Activated B cell treated with CpG ODN at 0.5 μM for 24 hours (primary cell): ENCODE measurements at places on chromosomes 7 and 10. TPM values are rescaled to one million over a fixed set of nuclear protein-coding genes. Genes with fewer than 3 reads are reported as not detected.

DNA sequence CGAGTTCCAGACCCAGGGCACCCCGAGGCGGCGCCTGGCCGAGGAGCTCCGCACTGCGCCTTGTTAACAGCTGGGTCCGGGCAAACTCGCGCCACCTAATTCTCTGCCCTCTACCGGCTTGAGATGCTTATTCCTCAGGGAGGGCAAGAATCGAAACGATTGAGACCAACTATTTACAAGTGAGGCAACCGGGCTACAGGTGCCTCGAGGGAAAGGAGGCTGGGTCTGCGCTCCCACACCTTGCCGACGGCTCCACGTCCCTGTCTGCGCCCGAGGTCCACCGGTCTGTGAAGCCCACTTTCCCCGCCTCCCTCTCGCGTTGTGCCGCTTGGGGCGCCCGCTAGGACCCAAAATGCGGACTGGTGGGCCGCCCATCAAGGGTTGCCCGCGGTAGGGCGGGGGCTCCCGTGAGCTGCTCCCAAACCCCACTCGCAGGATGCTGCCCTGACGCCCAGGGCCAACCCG, 527 bp downstream of the AKR1B1 start:
- H3K27ac ChIP-seq, result peak overlapping the region; percentile 61
- peak; percentile 69 for DNase-seq
- H3K4me3 ChIP-seq, result peak overlapping the region; percentile 87
- peaks cover 46% of the 10 kb centered on the region for H3K4me1 ChIP-seq

DNA sequence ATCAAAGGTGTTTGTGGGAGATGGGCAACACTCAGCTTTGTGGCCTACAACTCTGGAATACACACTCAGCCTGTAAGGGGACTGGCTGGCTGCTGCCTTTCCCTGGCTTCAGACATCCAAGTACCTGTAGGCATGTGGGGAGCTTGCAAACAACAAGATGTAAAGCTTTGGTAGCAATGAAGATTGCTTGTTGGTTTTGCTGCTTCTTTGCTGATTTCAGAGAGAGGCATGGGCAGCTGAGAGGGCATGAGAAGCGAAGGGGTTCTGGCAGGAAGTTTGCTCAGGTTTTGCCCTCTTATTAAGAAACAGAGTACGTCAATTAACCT, 434.8 kb downstream of the LRMDA start:
- no peaks in the 10 kb centered on the region for H3K4me1 ChIP-seq
- H3K27ac ChIP-seq, result no peak overlapping the region
- DNase-seq, result no peak
- no peaks in the 10 kb centered on the region for H3K36me3 ChIP-seq

DNA sequence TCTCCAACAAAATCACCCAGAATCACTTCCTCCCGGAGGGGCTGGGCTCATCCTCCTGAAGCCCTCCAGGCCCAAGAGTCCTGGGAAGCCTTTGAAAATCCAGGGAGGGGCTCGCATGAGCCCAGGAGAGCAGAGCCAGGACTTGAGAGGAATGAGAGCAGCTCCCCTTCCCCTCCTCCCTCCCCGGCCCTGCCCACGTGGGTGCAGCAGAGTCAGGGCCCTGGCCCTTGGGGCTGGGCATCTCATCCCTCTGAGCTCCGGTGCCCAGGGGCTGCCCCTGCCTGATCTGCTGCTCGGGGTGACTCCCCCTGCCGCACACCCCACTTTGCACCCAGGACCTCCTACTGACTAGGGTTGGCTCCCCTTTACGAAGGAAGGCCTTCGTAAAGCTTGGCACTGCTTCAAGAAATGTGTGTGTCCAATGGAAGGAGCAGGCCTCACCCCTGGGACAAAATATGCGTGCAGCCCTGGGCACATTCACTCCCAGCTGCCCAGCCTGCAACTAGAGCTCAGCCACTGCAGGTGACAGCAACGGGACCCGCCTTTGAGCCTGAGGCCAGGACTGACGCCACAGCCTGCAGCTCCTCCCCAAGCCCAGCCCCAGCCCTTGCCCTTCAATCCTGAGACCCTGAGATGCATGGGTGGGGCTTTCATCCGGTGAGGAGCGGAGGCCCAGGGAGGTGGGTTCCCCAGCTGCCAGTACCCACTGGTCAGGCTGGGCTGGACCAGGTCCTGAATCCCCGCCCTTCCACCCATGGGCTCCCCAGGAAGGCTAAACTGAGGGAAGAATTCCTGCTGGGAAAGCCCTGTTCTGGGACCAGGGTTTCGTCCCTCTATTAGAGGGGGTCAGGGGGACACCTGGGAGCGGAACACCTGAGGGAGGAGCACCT, 21.8 kb downstream of the PWWP2B start:
- H3K27ac ChIP-seq, result peak overlapping the region; percentile 89
- peaks cover 7% of the 10 kb centered on the region for H3K36me3 ChIP-seq
- no peaks in the 10 kb centered on the region for H3K27me3 ChIP-seq
- H3K4me1 ChIP-seq, result peaks cover 70% of the 10 kb centered on the region
- DNase-seq, result no peak

- H3K4me3 ChIP-seq, result no peak overlapping the region
- no peak for DNase-seq
- no peaks in the 10 kb centered on the region for H3K4me1 ChIP-seq
- H3K27me3 ChIP-seq, result no peaks in the 10 kb centered on the region
These were observed 146.4 kb downstream of the ZNF248 start for GRCh38 chr10:37710831-37711616.

FAM180A gene
- not detected in 2 replicates for total RNA-seq

DNA sequence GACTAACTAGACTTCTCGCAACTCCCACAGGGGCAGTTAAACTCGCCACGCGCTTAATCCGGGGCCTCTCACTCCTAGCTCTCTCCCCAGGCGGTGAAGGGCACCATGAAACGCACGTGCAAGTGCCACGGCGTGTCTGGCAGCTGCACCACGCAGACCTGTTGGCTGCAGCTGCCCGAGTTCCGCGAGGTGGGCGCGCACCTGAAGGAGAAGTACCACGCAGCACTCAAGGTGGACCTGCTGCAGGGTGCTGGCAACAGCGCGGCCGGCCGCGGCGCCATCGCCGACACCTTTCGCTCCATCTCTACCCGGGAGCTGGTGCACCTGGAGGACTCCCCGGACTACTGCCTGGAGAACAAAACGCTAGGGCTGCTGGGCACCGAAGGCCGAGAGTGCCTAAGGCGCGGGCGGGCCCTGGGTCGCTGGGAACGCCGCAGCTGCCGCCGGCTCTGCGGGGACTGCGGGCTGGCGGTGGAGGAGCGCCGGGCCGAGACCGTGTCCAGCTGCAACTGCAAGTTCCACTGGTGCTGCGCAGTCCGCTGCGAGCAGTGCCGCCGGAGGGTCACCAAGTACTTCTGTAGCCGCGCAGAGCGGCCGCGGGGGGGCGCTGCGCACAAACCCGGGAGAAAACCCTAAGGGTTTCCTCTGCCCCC, 19.5 kb downstream of the WNT8B start:
- peaks cover 30% of the 10 kb centered on the region for H3K27me3 ChIP-seq
- H3K4me3 ChIP-seq, result peak overlapping the region; percentile 87
- peaks cover 7% of the 10 kb centered on the region for H3K36me3 ChIP-seq
- peak; percentile 48 for DNase-seq
- peaks cover 9% of the 10 kb centered on the region for H3K4me1 ChIP-seq
- no peak overlapping the region for H3K27ac ChIP-seq

LZTS2 gene
- total RNA-seq, result 12.6 and 14.9 TPM in 2 replicates

GRCh38 chr7:118072893-118073674, 110.9 kb upstream of the LSM8 start:
- H3K27ac ChIP-seq, result no peak overlapping the region
- H3K36me3 ChIP-seq, result no peaks in the 10 kb centered on the region
- no peak overlapping the region for H3K4me3 ChIP-seq
- peaks cover 3% of the 10 kb centered on the region for H3K27me3 ChIP-seq
- no peak for DNase-seq
- H3K4me1 ChIP-seq, result no peaks in the 10 kb centered on the region

- peaks cover 50% of the 10 kb centered on the region for H3K4me1 ChIP-seq
- no peaks in the 10 kb centered on the region for H3K27me3 ChIP-seq
- H3K27ac ChIP-seq, result peak overlapping the region; percentile 96
- peak overlapping the region; percentile 96 for H3K4me3 ChIP-seq
- H3K36me3 ChIP-seq, result peaks cover 27% of the 10 kb centered on the region
- peak; percentile 25 for DNase-seq
These were observed 457 bp downstream of the ACADSB start for GRCh38 chr10:123009105-123009820.

DNA sequence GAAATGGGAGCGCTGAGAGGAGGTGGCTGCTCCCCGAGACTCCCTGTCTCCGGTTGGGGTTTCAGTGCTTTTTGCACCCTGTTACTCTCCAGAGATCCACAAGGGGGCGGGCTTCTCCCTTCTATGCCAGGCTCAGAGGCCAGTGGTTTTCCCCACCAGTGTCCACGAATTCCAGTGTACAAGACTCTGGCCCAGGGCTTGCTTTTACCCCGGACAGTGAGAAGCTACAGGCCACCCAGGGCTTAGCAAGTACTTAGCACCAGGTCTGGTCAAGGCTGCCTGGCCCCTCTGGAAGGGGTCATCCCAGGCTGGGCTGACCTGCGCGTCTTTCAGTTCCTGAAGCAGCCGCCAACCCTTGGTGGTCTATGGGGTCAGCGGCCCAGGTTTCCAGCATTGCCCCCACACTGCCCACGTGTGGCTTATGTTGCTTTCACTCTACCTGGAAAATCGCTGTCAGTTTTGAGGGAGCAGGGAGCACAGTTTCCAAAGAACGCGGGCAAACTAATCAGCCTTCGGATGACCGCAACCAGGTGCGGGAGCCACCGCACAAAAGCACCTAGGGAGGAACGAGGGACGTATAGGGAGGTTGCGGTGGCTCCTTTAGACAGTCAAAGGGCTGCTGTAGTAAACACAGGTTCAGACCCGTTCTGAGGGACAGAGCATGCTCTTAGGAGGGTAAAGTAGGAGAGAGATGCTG, 6.8 kb downstream of the CYP26A1 start:
- H3K4me1 ChIP-seq, result peaks cover 9% of the 10 kb centered on the region
- no peaks in the 10 kb centered on the region for H3K36me3 ChIP-seq
- peaks cover 51% of the 10 kb centered on the region for H3K27me3 ChIP-seq
- no peak for DNase-seq
- no peak overlapping the region for H3K27ac ChIP-seq
- H3K4me3 ChIP-seq, result no peak overlapping the region

- H3K4me1 ChIP-seq, result no peaks in the 10 kb centered on the region
- no peak for DNase-seq
- no peak overlapping the region for H3K4me3 ChIP-seq
These were observed 59.2 kb downstream of the ANLN start for GRCh38 chr7:36448781-36449379.

DNA sequence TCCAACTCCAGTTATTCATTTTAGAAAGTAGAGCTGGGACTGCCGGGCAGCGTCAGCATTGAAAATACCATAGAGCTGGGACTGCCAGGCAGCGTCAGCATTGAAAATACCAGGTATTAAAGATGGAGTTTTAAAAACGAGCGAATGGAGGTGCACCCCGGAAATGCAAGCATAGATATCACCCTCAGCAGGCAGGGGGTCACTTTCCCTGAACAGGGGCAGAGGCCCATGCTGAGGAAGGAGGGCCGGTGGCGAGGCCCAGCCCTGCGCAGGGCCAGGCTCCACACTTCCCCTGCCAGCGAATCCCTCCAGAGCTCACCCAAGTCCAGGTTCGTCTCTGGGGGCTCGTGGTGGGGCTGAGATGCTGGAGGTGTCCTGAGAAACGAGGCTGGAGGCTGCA, 84.8 kb upstream of the DIP2C start:
- no peaks in the 10 kb centered on the region for H3K36me3 ChIP-seq
- H3K27me3 ChIP-seq, result peaks cover 1% of the 10 kb centered on the region
- no peaks in the 10 kb centered on the region for H3K4me1 ChIP-seq
- no peak overlapping the region for H3K4me3 ChIP-seq
- no peak overlapping the region for H3K27ac ChIP-seq

DNA sequence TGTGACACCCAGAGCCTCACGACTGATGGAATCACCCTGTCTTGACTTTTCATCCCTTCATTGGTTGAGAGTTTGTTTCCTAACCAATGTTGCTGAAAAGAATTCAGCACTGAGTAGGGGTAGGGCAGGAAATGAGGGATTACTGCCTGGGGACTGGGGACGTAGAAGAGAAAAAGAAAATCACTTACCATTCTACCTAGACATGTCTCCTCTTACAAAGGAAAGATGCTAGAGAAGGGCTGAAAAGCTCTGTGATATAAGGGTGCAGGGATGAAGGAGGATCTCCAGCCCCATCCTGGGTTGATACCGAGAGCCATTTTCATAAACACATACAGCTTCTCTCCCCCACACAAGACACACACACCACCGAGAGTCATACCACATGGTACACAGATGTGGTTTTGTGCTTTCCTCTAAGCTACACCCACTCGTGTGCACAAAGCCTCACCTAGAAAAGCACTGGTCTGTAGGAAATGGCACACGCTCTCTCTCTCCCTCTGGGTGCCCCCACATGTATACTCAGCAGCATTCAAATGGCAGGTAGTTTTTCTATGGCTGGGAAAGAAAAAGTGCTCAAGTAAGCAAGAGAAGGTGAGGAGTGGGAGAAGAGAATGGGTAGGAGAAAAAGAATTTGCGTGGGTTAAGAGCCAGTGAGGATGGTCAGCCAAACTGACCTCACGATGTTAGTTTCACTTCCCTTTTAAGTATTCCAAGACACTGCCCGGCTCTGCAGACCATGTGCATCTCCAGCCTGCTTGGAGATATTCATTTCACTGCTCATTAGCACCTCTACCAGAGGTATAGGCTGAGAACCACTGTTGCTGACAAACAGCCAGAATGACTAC, 85.8 kb downstream of the CALD1 start:
- no peak for DNase-seq
- no peak overlapping the region for H3K27ac ChIP-seq
- H3K36me3 ChIP-seq, result no peaks in the 10 kb centered on the region
- H3K4me1 ChIP-seq, result no peaks in the 10 kb centered on the region
- H3K4me3 ChIP-seq, result no peak overlapping the region

DNA sequence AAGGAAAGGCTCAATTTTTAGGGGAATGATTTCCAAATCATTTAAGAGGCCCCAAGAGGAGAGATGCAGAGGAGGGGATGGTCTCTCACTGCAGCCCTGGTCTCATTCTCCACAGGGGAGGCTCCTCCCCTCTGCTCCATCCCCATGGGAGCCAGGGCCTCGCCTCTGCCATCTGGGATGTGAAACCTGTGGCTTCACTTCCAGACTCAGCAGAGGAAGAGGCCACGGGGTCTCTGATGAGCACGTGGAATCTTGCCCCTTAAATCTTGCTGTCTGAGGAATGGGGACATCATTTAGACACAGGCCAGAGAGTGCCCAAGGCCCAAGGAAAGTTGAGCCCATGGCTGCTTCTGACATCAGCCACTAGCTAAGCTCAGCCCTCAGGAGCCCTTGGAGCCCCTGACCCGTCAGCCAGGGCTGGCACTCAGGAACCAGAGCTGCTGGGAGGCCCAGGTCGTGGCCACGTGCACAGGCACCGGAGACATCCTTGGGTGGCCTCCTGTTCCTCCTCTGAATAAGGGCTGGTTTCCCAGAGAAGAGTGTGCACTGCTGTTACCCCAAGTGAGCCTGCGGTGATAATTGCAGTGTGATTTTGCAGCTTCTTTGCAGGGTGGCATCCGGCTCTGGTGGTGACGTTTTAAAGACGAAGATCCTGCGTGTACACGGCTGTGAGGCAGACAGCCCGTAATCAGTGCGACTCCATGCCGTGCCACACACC, 50.5 kb downstream of the VIPR2 start:
- no peak overlapping the region for H3K27ac ChIP-seq
- H3K36me3 ChIP-seq, result no peaks in the 10 kb centered on the region
- no peaks in the 10 kb centered on the region for H3K4me1 ChIP-seq
- no peaks in the 10 kb centered on the region for H3K27me3 ChIP-seq
- DNase-seq, result no peak
- H3K4me3 ChIP-seq, result no peak overlapping the region

- H3K4me1 ChIP-seq, result no peaks in the 10 kb centered on the region
- DNase-seq, result no peak
- H3K4me3 ChIP-seq, result no peak overlapping the region
These were observed 137.0 kb downstream of the ADCY1 start for GRCh38 chr7:45711161-45711490.
